ENCODE measurements at places on chromosomes 16 and 17.

GRCh38 chr16:1381612-1382406 lies 30.1 kb downstream of the GNPTG start:
- no peak for DNase-seq

GRCh38 chr17:55391244-55391757 lies 30.3 kb downstream of the MMD start:
- DNase-seq = no peak

- no peak for DNase-seq
Measured at GRCh38 chr16:13816701-13817100, 103.3 kb upstream of the ERCC4 start.

DNA sequence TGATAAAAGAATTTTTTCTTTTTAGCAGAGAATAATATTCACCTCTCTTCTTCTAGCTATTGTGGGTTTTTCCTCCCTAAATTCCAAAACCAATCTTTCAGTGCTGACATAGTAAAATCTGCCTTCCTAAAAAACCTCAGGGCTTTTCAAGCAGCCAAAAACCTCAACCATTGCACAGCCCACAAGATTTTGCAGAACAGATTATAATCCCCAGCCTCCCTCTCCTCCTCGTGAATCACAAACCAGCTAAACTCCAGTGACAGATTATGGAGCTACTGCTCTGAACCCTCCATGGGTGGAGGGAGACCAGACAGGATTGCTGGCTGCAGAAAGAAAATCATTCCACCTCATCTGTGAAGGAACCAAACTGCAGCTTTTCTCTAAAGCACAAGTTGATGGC lies 341.6 kb downstream of the SOX9 start:
- DNase-seq = no peak

DNA sequence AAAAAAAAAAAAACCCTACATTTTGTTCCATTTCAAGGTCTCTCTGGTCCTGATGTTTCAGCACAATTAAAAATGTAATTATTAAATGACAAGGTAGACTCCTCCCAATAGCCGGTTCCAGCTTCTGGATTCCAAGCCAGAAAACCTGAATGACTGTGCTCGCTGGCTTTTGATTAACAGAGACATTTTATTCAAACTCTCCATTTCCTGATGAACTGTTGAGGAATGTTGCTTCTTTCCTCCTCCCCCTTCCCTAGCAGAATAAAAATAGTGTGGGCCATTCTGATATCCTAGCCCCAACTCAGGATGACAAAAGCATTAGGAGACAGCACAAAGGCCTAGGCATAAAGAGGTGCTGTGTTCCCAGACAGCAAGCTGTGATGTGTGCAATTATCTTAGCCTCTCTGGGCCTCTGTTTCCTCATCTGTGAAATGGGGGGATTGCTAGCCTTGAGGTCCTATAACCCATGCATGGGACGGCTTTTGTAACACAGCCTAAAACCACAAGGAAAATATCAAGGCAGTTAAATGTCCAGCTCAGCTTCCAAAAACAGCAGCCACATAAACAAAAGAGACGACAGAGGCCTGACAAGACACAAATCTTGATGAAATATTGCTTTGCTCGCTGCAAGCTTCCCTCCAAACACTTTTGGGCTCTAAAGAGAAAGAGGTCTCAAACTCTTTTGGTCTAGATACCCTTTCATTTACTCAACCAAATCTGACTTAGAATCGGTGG lies 127.2 kb upstream of the RCVRN start:
- DNase-seq = peak; percentile 58

GRCh38 chr17:44007346-44008204 lies 3.2 kb downstream of the NAGS start:
- DNase-seq = no peak

DNA sequence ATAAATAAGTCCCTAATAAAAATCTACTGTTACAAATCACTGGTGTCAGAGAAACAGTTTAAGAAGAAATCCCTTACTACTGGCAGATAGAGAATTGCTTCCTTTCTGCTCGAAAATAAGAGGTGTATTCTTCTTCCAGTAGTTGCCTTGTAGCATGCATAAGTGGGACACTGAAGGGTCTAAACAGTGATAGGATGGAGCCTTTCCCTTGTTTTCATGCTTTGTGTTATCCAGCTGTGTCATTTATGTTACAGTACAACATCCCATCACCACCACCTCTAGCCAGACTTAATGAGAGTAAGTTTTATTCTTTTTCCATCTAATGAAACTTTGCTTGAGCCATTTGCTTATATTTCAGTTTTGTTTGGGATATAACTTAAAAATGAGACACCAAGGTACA lies 54.3 kb downstream of the NLK start:
- no peak for DNase-seq

DNA sequence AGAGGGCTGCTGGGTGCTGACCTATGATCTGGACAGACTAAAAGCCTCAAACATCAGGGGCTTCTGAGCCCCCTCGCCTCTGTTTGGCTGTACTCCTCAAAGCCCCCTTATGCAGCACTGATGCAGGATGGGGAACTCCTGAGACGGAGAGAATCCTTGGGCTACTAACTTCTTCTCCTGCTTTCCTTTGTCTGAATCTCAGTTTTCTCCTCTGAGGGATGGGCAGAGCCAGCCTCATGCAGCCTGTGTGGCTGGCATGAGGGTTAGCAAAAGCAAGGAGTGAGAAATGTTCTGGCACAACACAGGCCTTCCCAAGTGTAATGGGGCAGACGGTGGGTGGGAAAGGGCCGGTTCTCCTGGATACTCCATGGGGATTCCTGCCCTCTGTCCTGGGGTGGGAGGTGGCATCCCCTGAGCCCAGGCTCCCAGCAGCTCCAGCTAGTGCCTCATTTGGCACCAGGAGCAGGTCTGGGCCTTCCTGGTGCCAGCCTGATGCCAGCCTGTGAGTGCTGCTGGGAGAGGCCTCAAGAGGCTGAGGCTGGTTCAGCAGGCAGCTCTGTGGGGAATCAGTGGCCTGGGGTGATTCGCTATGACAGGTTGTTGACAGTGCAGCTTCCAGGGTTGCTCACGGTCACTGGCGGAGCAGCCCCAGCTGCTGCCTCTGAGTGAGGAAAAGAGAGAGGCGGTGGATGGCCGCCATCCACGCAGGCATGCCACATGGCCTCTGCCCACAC lies 4.0 kb upstream of the BRD7 start:
- DNase-seq = peak; percentile 93

DNA sequence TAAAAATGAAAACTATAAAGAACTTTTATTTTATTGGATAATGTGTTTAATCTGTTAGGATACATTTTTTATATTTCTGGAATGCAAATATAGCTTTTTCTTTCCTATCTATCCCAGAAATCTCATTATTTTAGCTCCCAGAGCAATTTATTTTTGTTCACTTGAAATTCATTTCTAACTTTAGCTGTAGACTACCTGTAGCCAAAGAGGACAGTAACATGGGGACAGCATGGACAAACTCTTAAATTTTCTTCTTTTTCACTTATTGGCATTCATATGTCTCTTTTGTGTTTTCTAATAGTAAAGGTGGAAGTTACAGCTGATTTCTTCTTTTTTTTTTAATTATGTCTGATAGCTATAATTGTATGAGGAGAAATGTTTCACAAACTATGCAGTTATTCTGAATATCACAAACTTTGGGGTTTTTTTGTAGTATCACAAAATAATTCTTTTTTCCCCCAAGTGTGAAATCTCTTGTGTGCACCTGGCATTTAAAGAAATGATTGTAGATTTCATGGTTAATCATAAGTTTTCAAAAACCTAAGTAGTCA lies 55.4 kb downstream of the VMP1 start:
- DNase-seq = peak; percentile 19

GRCh38 chr16:2048116-2048543 lies 345 bp downstream of the TSC2 start:
- no peak for DNase-seq

GRCh38 chr17:79545251-79546005 lies 65.4 kb downstream of the RBFOX3 start:
- DNase-seq = no peak

DNA sequence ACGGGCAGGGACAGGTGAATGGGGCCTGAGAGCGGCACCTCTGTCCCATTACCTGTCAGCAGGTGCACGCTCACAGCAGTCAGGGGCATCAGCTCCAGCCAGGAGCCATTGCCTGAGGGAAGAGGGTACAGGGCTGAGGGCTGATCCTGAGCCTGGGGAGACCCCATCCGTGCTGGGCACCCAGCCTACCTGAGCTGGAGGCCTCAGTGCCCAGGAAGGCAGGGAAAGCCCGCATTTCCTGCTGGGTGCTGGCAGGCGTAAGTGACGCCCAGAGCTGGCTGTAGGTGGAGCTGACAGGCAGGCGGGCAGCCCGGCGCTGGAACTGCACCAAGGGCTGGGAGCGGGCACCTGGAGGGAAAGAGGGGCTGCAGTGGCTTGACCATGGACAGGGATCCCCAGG lies 7.4 kb downstream of the FAM171A2 start:
- DNase-seq = no peak

DNA sequence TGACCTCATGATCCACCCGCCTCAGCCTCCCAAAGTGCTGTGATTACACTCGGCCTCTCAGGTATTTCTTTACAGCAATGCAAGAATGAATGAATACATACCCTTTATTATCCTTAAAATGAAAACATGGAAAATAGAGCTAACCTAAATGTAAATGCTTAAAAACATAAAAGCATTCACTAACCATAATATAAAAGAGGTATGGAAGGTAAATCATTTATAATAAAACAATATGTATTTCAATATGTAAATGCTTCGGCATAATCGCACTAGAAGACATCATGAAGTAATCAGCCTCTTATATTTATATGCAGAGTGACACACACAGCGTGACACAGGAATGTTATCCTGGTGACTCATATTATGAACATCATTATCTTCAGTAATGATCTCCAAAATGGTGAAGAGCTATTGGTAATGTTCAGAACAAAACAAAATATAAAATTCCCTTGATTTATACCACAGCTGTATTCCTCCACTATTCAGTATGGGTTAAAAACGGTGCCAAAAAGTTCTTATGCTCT lies 53.9 kb downstream of the AIPL1 start:
- peak; percentile 31 for DNase-seq

GRCh38 chr17:61384692-61385576 lies 14.7 kb upstream of the TBX2 start:
- DNase-seq = no peak

- no peak for DNase-seq
Measured at GRCh38 chr16:78877114-78877655, 723.4 kb downstream of the MAF start.

- peak; percentile 46 for DNase-seq
Measured at GRCh38 chr17:71402661-71403141, 718.1 kb upstream of the SOX9 start.

DNA sequence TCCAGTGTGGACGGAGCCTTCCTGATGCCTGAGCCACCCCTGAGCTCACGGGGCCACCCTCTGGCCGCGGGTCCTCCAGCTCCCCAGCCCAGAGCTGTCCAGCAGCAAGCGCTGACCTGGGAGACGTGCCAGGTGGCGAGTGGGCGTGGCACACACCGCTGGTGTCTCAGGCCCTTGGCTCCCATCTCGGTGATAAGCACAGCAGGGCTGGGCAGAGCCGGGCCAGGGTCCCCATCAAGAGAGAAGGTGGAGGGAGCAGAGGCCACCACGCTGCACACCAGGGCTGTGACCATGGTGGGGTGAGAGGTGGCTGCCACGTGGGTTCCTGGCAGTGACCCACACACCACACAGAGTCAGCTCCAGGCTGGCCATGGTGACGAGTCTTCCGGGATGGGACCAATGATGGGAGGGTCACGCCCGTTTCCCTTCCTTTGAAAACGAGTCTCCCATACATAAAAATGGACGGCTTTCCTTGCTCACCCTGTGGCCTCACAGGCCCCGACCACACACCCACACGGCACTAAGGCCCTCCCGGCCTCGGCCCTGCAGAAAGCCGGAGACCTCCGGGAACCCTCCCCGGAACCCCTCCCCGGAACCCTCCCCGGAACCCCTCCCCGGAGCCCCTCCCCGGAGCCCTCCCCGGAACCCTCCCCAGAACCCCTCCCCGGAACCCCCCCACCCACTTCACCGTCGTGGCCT lies 16.8 kb downstream of the UTS2R start:
- no peak for DNase-seq

DNA sequence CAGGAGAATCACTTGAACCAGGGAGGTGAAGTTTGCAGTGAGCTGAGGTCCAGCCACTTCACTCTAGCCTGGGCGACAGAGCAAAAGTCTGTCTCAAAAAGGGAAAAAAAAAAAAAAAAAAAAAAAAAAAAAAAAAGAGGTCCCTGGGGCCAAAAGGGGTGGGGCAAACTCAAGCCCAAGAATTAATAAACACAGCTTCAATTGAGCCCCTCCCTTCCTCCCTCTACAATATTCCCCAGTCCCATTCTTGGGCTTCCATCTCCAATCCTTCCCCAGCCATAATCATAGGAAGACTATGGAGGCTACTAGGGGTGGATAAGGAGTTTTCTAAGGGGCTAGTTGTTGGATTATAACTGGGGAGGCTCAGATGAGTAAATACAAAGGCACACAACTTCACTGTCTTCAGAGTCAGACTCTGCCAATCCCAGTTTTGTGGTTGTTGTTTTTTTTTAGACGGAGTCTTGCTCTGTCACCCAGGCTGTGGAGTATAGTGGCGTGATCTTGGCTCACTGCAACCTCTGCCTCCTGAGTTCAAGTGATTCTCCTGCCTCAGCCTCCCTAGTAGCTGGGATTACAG lies 9.5 kb downstream of the CAVIN1 start:
- no peak for DNase-seq

DNA sequence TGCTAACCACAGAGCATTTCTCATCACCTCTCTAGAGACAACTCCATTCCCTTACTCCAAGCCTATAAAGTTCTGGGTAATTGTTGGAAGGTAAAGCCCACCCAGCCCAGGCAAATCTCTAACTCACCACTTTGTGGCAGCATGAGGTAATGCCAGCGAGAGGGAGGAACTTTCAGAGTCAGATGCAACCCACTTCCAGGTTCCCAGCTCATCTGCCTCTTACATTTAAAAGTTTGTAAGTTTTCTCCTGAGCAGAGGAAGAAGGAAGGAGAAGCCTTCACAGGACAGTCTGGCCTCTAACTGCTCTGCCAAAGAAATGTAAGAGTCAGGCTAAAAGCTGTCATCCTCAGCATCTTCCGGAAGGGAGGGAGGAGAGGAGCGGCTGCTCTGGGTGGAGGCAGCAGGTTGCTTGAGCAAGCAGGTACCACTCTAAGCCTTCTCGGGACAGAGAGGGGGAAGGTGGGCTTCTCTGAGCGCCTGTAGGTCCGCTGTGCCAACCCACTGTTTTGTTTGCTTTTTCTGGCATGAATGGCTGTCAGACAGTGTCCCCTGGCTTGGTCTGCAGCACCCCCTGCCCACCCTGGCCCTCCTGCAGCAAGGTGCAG lies 1.0 kb downstream of the ZNF319 start:
- peak; percentile 52 for DNase-seq

DNA sequence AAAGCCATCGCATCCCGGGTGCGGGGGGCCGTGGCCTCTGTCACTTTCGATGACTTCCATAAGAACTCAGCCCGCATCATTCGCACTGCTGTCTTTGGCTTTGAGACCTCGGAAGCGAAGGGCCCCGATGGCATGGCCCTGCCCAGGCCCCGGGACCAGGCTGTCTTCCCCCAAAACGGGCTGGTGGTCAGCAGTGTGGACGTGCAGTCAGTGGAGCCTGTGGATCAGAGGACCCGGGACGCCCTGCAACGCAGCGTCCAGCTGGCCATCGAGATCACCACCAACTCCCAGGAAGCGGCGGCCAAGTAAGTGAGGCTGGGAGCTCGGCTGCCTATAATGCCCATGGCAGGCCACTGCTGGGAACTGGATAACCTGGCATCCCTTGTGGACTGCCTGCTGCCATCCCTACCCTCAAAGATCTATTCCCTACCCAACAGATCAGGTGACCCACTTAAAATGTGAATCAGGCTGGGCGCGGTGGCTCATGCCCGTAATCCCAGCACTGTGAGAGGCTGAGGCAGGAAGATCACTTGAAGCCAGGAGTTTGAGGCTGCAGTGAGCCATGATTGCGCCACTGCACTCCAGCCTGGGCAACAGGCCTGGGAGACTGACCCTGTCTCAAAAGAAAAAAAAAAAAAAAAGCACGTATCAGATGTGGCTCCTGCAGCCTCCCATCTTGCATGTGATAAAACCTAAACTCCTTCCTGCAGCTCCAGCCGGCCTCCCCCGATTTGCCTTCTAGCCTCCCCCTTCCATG lies 18.3 kb downstream of the CDIPT start:
- no peak for DNase-seq
